Fibroblast of pulmonary artery (primary cell): ENCODE measurements at places on chromosomes 6 and 20.
A peak's percentile ranks its signal among the peaks of the same experiment; 100 is the strongest.

GRCh38 chr6:136576821-136577220 is 26.6 kb upstream of the MAP7 start:
- DNase-seq, result no peak

DNA sequence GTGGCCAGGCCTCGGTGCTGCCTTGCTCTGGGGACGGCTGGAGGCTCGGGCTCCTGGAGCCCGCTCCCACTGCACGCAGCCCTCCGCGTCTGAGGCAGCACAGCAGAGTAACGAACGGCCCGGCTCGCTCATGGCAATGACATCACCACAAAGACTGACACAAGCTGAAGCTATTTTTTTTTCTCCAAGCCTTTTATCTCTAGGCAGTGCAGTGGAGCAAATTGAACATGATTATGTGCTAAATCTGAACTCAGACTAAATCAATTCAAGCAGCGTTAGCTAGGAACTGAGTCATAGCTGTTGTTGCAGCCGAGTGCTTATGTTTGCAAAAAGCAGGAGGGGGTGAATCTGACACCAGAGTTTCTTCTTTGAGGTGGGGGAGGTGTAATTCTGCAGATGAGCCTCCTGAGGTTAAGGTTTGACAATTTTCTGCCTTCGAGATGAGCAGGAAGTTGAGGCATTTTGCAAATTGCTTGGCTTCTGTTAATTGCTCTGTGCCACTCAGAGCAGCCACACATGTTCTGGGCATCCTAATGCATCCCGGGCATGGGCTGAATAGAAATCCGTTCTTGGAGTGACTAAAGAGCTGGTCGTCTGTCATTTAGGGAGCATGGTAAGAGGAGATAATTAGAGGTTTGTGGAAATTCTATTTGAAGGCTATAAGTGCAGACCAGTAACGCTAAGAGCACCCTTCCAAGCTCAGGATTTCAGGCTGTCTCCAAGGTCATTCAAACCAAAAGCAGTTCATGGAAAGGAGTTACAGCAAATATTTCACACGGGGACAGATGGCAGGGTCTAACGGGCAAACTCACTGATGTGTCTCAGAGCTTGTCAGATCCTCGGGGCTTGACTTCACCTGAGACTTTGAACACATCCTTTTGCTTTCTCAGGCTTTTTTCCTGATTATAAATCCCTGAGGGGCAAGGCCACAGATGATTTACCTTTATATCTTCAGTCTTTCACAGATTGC is 155.1 kb upstream of the ENPP5 start:
- DNase-seq, result peak; percentile 21

- DNase-seq, result no peak
These were observed 12.1 kb downstream of the PHACTR2 start for GRCh38 chr6:143689852-143690251.

DNA sequence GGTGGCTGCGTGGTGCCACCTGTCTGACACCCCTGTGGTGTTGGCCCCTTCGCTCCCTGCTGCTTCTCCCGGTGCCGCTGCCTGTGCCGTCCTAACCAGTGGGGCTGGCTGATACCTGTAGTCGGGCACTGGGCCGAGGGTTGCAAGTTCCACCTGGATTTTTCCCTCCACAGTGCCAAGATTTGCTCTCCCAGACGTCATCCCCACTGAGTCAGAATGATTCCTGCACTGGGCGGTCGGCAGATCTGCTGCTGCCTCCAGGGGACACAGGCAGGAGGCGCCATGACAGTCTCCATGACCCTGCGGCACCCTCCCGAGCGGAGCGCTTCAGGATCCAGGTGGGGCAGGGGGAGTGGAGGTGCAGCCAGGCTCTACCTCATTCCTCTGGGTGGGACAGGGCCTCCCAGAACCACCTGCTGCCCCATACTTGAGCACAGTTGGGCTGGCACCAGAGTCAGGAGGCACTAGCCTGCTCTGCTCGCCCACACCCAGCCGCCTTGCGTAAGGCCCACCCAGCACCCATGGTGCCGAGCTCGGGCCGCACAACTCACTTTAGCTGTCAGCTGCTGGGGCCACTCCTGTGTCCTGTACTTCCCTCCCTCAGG is 60.2 kb downstream of the TCP11 start:
- no peak for DNase-seq

- DNase-seq, result peak; percentile 84
These were observed 143.6 kb upstream of the GJE1 start for GRCh38 chr6:141988954-141989705.

GRCh38 chr6:85747093-85747492 is 104.4 kb upstream of the SYNCRIP start:
- peak; percentile 28 for DNase-seq

DNA sequence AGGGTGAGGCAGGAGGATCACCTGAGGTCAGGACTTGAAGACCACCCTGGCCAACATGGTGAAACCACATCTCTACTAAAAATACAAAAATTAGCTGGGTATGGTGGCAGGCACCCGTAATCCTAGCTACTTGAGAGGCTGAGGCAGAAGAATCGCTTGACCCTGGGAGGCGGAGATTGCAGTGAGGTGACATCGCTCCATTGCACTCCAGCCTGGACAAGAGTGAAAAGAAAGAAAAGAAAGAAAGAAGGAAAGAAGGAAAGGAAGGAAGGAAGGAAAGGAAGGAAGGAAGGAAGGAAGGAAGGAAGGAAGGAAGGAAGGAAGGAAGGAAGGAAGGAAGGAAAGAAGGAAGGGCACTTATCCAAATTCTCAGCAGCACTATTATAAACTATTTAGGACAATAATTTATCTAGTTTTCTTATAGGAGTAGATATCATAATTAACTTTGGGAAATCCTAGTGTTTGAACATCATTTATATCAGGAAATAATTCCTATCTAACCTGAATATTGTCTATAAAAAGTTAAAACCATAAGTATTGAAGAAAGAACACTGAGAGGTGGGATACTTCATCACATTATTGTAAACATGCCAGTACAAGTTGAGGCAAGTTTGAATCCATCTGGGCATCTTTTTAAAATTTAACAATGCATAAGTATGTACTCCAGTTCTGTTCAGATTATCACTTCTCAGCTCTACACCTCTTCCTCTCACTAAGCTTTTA is 305.5 kb downstream of the SLC35F1 start:
- no peak for DNase-seq

GRCh38 chr6:28115799-28116198 is 8.6 kb upstream of the ZSCAN16 start:
- no peak for DNase-seq

GRCh38 chr6:50471041-50471440 is 242.3 kb upstream of the TFAP2D start:
- no peak for DNase-seq

DNA sequence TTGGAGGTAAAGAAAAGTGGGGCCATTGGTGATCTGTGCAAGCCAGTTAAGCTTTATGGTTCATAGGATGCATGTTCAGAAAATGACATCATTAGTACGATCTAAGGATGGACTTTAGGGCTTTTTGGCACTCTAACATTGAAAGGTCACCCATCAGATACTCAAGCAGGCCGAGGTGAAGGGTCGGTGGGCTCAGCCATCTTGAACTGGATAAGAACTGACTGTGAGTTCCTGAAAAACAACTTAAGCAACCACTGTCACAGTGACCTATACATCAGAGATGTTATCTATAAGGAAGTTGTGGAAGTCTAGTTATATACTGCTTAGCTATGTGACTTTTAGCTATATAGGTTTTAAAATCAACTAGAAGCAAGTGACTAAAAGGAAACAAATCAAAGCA is 13.0 kb upstream of the ITCH start:
- DNase-seq, result no peak

- DNase-seq, result no peak
These were observed 101.3 kb downstream of the OR2B2 start for GRCh38 chr6:27810768-27811450.

- peak; percentile 17 for DNase-seq
These were observed 17.1 kb downstream of the GFRA4 start for GRCh38 chr20:3646067-3646440.

- peak; percentile 31 for DNase-seq
These were observed 2.9 kb upstream of the RAB22A start for GRCh38 chr20:58306421-58307261.

DNA sequence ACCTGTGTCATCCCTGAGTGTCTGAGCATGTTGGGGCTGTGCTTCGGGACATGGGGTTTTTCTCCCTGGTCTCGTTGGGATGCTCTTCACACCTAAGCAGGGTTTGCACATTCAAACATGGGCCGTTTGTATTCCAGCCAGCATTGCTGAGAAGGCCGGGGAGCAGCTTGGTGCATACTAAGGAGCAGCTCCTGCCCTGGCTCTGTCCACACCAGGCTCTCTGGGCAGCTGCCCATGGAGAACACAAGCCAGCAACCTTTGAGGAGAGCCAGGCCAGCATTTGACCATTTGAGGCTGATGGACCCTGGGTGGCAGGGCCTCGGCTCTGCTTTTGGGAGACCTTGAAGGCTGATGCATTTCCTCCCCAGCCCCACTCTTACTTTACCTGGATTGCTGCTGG is 92.1 kb downstream of the PHACTR3 start:
- no peak for DNase-seq

- no peak for DNase-seq
These were observed 751.1 kb downstream of the DHX35 start for GRCh38 chr20:39713076-39713840.

DNA sequence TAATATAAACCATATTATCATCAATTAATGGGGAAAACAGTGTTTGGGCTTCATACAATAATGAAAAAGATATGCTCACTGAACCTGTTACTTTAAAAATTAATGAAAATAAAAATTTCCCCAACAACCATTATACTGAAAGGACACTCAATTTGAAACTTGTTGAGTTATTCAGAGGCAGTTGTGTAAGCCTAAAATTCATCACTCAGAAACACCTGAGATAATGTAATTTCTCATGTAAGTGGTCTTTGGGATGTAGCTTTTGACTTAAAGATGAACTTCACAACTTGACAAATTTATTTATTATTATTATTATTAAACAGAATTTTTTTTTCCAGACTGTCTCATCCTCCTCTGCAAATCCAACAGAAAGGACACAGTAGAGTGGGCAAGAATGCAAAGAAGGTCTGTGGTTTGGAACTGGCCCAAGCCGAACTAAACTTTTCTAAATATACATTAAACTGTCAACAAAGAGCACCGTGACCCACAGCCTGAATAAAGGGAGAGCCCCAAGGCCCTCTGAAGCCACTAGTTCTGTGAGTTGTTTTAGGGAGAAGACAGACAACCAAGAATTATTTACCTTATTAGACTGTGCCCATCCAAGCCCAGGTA is 32.2 kb upstream of the HEY2 start:
- no peak for DNase-seq
